Activated CD4-positive, alpha-beta memory T cell treated with anti-CD3 and anti-CD28 coated beads, Interleukin-2, amount 10 ng/mL, durations not matched to agents 7 days and 5 days (primary cell): ENCODE measurements at places on chromosomes 1 and 21. TPM values are rescaled to one million over a fixed set of nuclear protein-coding genes. Genes with fewer than 3 reads are reported as not detected.

The NSL1 gene
- total RNA-seq: 36.4 TPM

The CD5L gene
- total RNA-seq: not detected

- no peak overlapping the region for H3K4me3 ChIP-seq
- no peaks in the 10 kb centered on the region for H3K36me3 ChIP-seq
- DNase-seq: no peak
- H3K4me1 ChIP-seq: no peaks in the 10 kb centered on the region
- no peak overlapping the region for H3K27ac ChIP-seq
These were observed 494.6 kb downstream of the NEGR1 start for GRCh38 chr1:71787699-71788098.

The RPE65 gene
- not detected for total RNA-seq

- no peak for DNase-seq
- H3K27ac ChIP-seq: no peak overlapping the region
- no peaks in the 10 kb centered on the region for H3K4me1 ChIP-seq
- H3K36me3 ChIP-seq: no peaks in the 10 kb centered on the region
- no peak overlapping the region for H3K4me3 ChIP-seq
- H3K27me3 ChIP-seq: no peaks in the 10 kb centered on the region
These were observed 218.6 kb downstream of the SLC44A5 start for GRCh38 chr1:75392278-75392677.

The OLIG1 gene
- not detected for total RNA-seq

- peaks cover 1% of the 10 kb centered on the region for H3K36me3 ChIP-seq
- peaks cover 20% of the 10 kb centered on the region for H3K4me1 ChIP-seq
- no peak overlapping the region for H3K27ac ChIP-seq
- DNase-seq: no peak
- H3K27me3 ChIP-seq: peaks cover 40% of the 10 kb centered on the region
These were observed 6.6 kb upstream of the HES4 start for GRCh38 chr1:1006305-1007159.

The S100A1 gene
- total RNA-seq: not detected

GRCh38 chr1:3746830-3747521 is 5.3 kb upstream of the CCDC27 start:
- peak; percentile 89 for DNase-seq
- peaks cover 33% of the 10 kb centered on the region for H3K4me1 ChIP-seq
- H3K27me3 ChIP-seq: no peaks in the 10 kb centered on the region
- H3K36me3 ChIP-seq: peaks cover 4% of the 10 kb centered on the region

The KCNK2 gene
- total RNA-seq: not detected

The MRPL55 gene
- 43.9 TPM for total RNA-seq

- H3K4me3 ChIP-seq: peak overlapping the region; percentile 66
- peak; percentile 75 for DNase-seq
- peaks cover 90% of the 10 kb centered on the region for H3K36me3 ChIP-seq
- peaks cover 56% of the 10 kb centered on the region for H3K4me1 ChIP-seq
- peak overlapping the region; percentile 93 for H3K27ac ChIP-seq
These were observed 94.4 kb upstream of the KRTAP19-8 start for GRCh38 chr21:31132574-31133242.

DNA sequence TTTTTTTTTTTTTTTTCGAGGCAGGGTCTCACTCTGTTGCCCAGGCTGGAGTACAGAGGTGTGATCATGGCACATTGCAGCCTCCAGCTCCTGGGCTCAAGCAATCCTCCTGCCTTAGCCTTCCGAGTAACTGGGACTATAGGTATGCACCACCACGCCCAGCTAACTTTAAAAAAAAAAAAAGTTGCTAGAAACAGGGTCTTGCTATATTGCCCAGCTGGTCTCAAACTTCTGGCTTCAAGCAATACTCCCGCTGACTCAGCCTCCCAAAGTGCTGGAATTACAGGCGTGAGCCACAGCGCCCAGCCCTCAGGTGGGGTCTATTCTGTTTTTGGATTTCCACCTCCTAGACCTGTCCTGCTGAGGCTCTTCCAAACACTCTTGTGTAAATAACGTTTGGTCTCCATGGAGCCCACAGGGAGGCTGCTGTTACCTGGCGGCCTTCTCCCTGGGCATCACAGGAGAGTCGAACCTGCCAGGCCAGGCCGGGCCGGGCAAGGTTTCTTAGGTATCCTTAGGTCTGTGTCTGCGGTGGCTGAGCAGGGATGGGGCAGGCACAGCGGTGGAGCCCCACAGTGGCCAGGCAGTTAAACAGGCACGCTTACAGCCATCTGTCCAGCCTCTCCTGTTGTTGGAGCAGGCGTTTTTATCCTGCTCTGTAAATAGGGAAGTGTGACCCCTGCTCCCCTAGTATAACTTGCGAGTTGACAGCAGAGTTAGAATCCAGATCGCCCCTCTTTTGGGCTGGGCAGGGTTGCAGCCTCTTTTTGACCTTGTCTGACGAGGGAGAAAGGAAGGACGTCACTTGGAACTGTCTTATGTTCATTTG is 18.8 kb downstream of the PLEKHM2 start:
- H3K36me3 ChIP-seq: peaks cover 10% of the 10 kb centered on the region
- no peak for DNase-seq
- peaks cover 3% of the 10 kb centered on the region for H3K4me1 ChIP-seq
- no peak overlapping the region for H3K27ac ChIP-seq
- no peak overlapping the region for H3K4me3 ChIP-seq
- H3K27me3 ChIP-seq: no peaks in the 10 kb centered on the region

DNA sequence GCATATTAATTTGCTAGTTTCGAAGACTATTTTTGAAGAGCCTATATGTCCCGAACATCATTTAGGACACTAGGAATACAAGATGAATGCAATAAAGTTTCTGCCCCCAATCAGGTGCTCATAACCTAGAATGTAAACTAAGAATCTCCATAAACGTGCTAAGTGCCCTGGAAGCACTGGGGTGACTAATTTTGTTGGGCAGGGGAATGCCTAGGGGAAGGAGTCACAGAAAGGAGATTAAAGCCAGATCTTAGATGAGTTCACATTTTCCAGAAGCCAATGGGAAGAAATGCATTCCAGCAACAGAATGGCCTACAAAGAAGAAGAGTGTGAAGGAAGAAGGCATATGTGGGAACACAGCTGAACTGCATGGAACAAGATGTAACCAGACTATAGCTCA is 19.5 kb downstream of the SCYL3 start:
- no peak overlapping the region for H3K27ac ChIP-seq
- peaks cover 84% of the 10 kb centered on the region for H3K36me3 ChIP-seq
- no peaks in the 10 kb centered on the region for H3K27me3 ChIP-seq
- no peak for DNase-seq
- H3K4me3 ChIP-seq: no peak overlapping the region
